ENCODE measurements at places on chromosomes 7 and 10. TPM values are rescaled to one million over a fixed set of nuclear protein-coding genes. Genes with fewer than 3 reads are reported as not detected.

Gene ST8SIA6
- not detected for total RNA-seq

Gene CALML3
- total RNA-seq = not detected

Gene NEBL
- 0.46 TPM for total RNA-seq

Gene HOXA7
- not detected for total RNA-seq

Measured in activated CD8-positive, alpha-beta memory T cell treated with anti-CD3 and anti-CD28 coated beads for 36 hours (primary cell).